ENCODE measurements at places on chromosomes 1 and 21.

DNA sequence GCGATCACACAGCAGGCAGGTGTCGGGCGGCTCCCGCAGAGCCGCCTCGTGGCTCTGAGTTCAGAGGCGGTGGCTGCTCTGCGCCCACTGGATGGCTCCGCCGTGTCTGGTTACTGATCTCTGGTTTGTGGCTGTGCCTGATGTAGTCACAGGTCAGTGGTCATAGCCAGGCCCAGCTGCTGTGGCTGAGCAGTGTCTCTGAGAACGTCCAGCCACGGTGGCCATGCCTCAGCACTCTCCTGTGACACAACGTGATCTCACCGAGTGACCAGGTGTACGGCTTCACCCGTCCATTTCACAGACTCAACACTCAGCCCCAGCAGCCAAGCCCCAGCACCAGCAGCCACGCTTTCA lies 61.2 kb downstream of the KCNN3 start:
- DNase-seq: no peak
- peaks cover 42% of the 10 kb centered on the region for H3K4me1 ChIP-seq
- H3K27me3 ChIP-seq: no peaks in the 10 kb centered on the region
- no peak overlapping the region for H3K27ac ChIP-seq
- no peak overlapping the region for H3K4me3 ChIP-seq

GRCh38 chr1:235105051-235106043 lies 23.3 kb downstream of the TOMM20 start:
- H3K27me3 ChIP-seq: no peaks in the 10 kb centered on the region
- DNase-seq: no peak
- H3K4me1 ChIP-seq: peaks cover 13% of the 10 kb centered on the region
- 0 out of 2 replicates have a peak overlapping the region, but pooled peaks have one; percentile 29 for H3K27ac ChIP-seq
- H3K36me3 ChIP-seq: peaks cover 20% of the 10 kb centered on the region

GRCh38 chr1:214342525-214342924 lies 61.6 kb downstream of the SMYD2 start:
- no peak overlapping the region for H3K4me3 ChIP-seq
- H3K27ac ChIP-seq: no peak overlapping the region
- H3K4me1 ChIP-seq: peaks cover 23% of the 10 kb centered on the region

DNA sequence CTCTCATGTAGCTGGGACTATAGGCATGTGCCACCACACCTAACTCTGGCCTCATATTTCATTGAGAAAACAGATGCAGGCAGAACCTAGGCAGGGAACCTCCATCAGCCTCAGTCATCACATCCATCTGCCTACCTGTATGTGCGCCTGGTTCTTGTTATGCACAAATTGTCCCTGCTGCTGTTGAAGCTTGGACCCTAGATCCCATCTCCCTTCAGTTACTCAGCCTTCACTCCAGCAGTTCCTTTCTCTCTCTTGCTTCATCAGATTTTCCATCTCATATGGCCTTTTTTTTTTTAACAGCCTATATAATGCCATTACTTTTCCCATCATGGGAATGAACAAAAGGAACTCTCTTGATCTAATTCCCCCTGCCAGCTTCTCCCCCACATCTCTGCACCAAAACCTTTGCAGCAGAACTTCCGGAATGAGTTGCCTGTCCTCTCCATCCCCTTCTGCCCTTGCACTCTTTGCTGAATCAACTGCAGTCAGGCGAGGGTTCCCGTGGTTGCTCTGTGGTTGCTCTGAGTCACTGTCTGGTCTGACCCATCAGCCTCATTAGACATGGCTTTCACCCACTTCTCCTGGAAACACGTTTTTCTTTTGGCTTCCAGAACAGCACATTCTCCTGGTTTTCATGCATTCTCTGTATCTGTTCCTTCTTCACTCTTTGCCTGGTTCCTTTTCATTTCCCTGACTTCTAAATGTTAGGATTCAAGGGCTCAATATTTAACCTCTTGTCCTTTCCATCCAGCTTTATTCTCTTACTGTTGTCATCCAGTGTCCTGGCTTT lies 41.5 kb downstream of the UBE4B start:
- H3K4me1 ChIP-seq: peaks cover 10% of the 10 kb centered on the region
- no peaks in the 10 kb centered on the region for H3K36me3 ChIP-seq
- no peak overlapping the region for H3K4me3 ChIP-seq
- no peaks in the 10 kb centered on the region for H3K27me3 ChIP-seq

DNA sequence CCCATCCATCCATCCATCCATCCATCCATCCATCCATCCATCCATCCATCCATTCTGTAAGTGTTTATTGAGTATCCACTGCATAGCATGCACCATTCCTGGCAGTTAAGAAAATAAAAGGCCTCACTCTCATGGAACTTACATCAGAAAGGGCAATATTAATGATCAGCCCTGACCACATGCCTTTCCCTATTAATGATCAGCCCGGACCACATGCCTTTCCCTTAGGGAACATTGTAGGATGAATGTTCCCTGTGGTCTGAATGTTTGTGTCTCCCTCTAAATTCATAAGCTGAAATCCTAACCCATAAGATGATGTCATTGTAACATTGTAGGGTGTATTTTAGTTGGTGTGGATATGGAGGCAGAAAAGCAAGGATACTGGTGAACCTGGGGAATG lies 365.8 kb downstream of the KIF26B start:
- no peak for DNase-seq
- H3K4me1 ChIP-seq: no peaks in the 10 kb centered on the region

DNA sequence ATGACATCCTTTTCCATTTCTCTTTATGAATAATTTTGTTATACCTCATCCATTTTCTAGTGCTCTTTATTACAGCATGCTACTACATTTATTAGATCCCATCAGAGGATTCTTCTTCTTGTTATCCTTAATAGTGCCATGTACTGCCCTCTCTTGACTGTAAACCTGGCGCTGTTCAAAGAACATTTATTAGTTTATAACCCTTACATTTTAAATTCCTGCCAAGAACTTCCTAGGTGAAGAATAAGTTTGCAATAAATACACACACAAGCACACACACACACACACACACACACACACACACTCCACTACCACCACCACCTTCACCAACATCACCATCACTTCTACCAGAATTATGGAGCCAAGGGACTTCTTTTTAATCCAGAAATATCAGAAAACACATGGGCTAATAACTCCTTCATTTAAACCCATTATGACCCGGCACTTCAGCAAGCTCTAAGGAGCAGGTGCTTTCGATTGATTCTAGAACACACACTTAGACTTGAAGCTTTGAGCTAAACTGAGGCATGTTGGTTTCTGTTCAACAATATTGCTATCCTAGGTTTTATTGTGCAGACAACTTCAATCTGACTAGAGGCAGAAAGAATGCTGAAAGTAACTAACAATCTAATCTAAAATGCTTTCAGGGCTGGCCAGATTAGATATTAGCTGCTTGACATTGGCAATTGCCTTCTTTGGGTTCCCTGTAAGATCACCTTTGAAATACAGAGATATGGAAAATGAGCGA lies 556.8 kb downstream of the LMO4 start:
- DNase-seq: no peak
- H3K27ac ChIP-seq: no peak overlapping the region
- no peaks in the 10 kb centered on the region for H3K27me3 ChIP-seq
- H3K4me1 ChIP-seq: 0 out of 2 replicates have a peak, but pooled peaks cover 2% of the 10 kb centered on the region
- no peak overlapping the region for H3K4me3 ChIP-seq
- peaks cover 9% of the 10 kb centered on the region for H3K36me3 ChIP-seq

GRCh38 chr21:26098772-26099397 lies 71.7 kb downstream of the APP start:
- peaks cover 67% of the 10 kb centered on the region for H3K4me1 ChIP-seq
- peak overlapping the region; percentile 37 for H3K27ac ChIP-seq
- H3K27me3 ChIP-seq: no peaks in the 10 kb centered on the region
- H3K4me3 ChIP-seq: no peak overlapping the region

- peak overlapping the region; percentile 85 for H3K4me3 ChIP-seq
- H3K4me1 ChIP-seq: peaks cover 34% of the 10 kb centered on the region
- peaks cover 60% of the 10 kb centered on the region for H3K36me3 ChIP-seq
- H3K27me3 ChIP-seq: no peaks in the 10 kb centered on the region
- no peak for DNase-seq
Measured at GRCh38 chr1:1400576-1401456, 1.7 kb upstream of the CCNL2 start.

DNA sequence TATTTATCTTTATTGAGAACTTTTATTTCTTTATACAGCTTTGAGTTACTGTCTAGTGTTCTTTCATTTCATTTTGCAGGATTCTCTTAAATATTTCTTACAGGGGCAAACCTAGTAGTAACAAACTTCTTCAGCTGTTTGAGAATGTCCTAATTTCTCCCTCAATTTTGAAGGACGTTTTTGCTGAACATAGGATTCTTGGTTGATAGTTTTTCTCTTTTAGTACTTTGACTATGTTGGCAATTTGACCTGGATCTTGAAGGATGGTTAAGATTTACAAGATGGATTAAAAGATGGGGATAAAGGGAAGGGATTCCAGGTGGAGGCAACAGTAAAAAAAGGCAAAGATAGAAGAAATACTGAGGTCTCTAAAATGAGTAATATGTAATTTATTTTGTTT lies 38.9 kb downstream of the XPR1 start:
- no peaks in the 10 kb centered on the region for H3K27me3 ChIP-seq
- peaks cover 9% of the 10 kb centered on the region for H3K4me1 ChIP-seq
- H3K4me3 ChIP-seq: no peak overlapping the region
- H3K36me3 ChIP-seq: peaks cover 26% of the 10 kb centered on the region
- no peak overlapping the region for H3K27ac ChIP-seq

DNA sequence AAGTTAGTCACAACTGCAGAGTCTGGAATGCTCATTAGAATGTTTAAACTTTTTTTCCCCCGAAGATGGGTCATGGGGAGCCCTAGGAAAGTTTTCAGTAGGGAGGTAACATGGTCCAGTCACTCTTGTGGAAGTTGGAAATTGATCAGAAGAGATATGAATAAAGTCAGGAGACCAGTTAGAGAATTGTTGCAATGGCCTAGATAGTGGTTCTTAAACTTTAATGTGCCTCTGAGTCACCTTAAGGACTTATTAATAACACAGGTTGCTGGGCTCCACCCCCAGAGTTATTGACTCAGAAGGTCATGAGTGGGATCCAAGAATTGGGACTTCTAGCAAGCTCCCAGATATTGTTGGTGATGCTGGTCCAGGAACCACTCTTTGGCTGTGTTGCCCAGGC lies 3.2 kb upstream of the TFAP2E start:
- H3K36me3 ChIP-seq: peaks cover 4% of the 10 kb centered on the region
- no peak overlapping the region for H3K27ac ChIP-seq
- H3K4me1 ChIP-seq: peaks cover 15% of the 10 kb centered on the region
- no peak for DNase-seq
- peaks cover 60% of the 10 kb centered on the region for H3K27me3 ChIP-seq
